CD4-positive, alpha-beta T cell treated with Interleukin-10 for 1 hour (primary cell): ENCODE measurements at places on chromosomes 1 and 21.

- DNase-seq: peak; percentile 37
Observed at GRCh38 chr21:33241846-33242245, 12.1 kb downstream of the IFNAR2 start.

- DNase-seq: no peak
Observed at GRCh38 chr1:214551436-214552173, at the start of gene PTPN14. Gene PTPN14, minus strand, starts transcription at chr1:214551602. Its CDS starts 86,799 bp downstream, at chr1:214464803.

DNA sequence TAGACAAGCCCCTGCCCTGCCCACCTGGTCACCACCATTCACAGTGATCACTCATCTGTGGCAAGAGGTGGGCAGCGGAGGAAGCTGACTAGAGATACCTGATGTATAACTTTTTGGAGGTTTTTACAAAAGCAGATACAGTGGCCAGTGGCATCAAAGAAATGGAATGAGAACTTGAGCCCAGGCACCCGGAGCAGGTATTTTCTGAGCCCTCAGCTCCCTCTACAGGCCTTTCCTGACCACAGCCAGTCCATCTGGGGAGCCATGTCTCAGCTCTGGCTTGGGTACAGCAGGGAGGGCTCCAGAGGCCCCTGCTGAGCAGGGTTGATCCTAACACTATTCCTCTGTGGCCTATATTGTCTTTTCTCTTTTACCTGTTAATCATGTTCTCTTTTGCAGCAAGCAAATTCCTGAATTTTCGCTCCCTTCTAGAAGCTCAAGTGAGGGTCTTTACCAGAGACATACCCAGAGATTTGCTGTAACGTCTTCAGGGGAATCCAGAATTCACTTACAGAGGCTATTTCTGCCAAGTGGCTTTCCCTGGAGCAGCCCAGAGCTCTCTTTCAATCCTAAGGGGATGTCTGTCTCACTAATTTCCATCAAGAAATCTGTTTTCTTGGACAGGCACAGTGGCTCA, 27.3 kb downstream of the GPR157 start:
- no peak for DNase-seq

DNA sequence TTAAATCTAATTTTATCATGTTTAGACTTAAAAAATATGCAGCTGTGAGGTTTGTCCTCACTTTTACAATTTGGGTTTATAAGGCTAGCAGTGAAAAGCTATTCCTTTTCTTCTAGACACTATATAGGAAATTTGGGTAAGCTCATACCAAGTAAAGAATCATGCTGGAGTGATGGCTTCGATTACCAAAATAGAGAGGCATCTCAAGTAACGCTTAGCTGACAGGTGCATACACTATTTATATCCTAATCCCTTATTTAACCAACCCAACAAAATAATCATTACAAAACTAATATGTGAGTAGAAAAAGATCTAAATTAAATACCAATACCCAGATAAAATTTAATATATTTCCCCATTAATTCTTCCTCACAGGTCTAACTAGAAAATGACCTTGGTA, 193.2 kb downstream of the LHX8 start:
- DNase-seq: no peak

- DNase-seq: no peak
Observed at GRCh38 chr1:41500781-41501518, 16.5 kb upstream of the EDN2 start.

DNA sequence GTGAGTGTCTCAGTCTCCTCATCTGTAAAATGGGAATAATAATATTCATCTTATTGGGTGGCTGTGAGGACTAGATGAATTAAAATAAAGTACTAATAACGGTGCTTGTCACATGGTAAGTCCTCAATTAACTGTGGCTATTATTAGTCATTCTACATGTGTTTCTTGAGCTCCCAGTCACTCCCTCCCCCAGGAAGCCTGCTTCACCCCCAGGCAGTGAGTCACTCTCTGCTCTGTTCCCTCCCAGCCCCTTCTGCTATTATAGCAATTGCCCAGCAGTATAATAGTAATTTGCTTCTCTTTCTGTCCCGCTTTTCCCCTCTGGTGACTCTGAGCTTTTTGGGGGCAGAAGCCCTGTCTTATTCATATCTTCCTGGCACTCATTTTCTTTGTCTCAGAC, 102.0 kb downstream of the BEND5 start:
- DNase-seq: no peak

GRCh38 chr1:94544706-94545490, 3.3 kb upstream of the F3 start:
- no peak for DNase-seq

DNA sequence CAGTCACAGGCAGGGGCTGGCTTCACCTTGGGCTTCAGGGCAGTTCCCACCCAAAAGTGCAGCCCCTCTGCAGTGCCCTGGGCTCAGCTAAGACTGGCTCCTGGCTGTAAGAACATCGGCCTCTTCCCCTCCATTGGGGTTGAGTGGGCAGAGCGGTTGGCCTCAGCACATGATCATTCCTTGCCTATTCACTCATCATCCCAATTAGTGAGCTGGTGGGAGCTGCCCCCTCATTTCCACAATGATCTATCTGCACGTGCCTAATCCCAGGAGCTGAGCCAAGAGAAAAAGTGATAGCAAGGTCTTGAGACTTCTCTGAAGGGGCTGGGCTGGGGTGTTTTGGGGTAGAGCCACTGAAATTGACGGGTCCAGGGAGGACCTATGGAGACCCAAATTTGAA, 133.6 kb downstream of the SYF2 start:
- no peak for DNase-seq

DNA sequence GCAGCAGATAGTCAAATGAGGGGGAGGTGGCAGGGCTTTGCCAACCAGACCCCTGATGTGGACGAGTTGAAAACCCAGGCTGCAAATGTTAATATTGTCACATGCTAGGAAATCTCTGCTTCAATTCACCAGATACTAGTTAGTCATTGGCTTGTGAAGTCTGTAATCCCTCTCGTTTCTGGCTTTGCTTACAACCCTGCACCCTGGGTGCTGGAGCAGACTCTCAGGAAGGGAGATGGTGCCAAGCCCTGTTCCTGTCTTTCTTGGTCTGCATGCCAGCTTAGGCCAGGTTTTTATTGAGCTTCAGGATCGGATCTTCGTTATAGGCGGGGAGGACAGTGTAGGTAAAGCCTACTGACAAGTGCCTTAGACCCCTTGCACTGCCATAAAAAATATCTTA, 53.3 kb downstream of the MDM4 start:
- no peak for DNase-seq

DNA sequence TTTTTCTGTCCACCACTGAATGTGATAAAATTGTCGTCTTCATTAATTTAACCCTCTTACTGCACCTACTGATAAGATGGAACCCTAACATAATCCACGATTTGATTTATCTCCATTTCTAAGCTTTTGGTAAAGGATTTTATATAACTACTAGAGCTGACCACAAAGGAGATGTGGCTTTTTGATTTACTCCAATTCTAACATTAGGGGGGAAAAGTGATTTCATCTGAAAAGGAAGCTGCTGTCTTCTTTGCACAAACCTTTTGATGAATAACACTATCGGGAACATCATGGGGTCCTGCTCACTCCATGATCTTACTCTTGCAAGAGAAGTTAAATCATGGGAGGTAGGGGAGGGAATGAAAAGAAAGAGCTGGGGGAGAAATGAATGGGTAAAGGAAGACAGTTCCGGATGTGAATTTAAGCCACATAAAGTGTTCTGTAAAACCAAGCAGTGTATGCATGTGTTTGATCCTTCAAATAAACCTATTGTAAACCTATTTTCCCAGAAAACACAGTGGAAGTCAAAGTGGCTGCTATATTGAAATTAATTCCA, 161.8 kb downstream of the GABPA start:
- DNase-seq: no peak

- DNase-seq: no peak
Observed at GRCh38 chr1:223695014-223695548, 17.3 kb upstream of the CAPN2 start.

DNA sequence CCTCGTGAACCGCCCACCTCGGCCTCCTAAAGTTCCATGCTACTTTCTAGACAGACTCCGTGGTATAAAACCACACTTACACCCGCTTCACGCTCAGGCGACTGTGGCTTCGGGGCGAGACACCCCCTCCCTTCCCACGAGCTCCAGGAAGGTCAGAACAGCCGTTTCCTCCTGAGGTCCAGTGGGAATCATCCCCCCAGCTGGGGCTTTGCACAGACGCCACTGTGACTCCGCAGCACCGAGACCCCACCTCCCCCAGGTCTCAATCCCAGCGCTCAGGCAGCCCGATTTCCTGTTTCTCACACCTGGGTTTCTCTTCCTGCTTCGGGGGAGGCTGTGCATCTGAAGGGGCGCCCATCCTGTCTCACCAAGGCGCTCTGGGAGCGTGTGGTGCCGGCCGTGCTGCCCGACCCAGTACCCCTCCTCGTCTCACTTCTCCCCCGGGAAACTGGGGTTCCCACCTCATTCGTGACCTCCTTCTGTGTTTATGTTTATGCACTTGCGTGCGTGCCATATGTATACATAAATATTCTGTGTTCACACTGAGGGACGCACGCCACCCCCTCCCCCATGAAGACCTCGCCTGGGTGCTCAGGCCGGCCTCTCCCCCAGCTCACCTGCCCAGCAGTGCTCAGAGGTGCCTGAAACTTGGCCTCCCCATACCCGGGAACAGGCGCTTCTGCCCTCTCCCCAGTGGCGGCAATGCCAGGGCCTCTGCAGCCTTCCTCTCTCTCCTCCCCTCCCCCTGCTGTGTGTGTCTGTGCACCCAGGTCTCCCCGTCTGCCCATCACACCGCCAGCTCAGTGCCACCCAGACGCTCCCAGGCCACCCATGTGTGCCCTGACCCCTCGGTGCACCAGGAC, 14.6 kb downstream of the SLC35E2B start:
- DNase-seq: peak; percentile 55

- DNase-seq: no peak
Observed at GRCh38 chr21:46189959-46190490, 5.8 kb upstream of the SPATC1L start.

GRCh38 chr1:156284112-156284511, at the start of gene TMEM79:
Gene TMEM79, plus strand, starts transcription at chr1:156284325. Its CDS starts 902 bp downstream, at chr1:156285227.
- no peak for DNase-seq

DNA sequence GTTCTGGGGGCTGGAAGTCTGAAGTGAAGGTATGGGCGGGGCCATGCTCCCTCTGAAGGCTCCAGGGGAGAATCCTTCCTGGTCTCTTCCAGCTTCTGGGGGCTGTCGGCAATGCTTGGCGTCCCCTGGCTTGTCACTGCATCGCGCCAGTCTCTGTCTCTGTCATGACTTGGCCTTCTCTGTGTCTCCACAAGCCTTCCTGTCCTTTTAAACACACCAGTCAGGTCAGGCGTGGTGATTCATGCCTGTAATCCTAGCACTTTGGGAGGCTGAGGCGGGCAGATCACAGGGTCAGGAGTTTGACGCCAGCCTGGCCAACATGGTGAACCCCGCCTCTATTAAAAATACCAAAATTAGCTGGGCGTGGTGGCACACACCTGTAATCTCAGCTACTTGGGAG, 125.3 kb downstream of the ACTL8 start:
- no peak for DNase-seq

DNA sequence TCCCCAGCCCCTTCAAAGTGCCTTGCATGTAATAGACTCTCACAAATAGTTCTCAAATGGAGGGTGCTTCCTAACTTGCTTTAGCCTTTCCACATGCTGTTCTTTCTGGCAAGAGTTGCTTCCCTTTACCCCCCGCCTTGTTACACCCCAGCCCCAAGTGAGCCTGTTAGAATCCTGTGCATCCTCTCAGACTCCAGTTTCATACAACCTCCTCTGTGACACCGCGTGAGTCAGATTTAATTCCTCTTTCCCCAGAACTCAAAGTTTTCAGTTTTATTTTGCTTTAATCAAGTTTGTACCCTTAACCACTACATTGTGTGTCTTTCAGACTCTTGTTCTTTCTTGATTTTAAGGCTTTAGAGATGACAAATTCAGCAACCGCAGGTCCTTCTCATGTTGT, 234.5 kb upstream of the HOOK1 start:
- no peak for DNase-seq

- DNase-seq: no peak
Observed at GRCh38 chr1:182549346-182549745, 39.7 kb downstream of the RNASEL start.

- no peak for DNase-seq
Observed at GRCh38 chr1:85494074-85494903, 29.3 kb upstream of the DDAH1 start.
